ENCODE measurements at places on chromosomes 3 and 15.

- DNase-seq = no peak
Observed at GRCh38 chr3:196207833-196208607, 3.2 kb downstream of the ZDHHC19 start.

- peak; percentile 88 for DNase-seq
Observed at GRCh38 chr3:190533511-190534281, 19.8 kb downstream of the IL1RAP start.

DNA sequence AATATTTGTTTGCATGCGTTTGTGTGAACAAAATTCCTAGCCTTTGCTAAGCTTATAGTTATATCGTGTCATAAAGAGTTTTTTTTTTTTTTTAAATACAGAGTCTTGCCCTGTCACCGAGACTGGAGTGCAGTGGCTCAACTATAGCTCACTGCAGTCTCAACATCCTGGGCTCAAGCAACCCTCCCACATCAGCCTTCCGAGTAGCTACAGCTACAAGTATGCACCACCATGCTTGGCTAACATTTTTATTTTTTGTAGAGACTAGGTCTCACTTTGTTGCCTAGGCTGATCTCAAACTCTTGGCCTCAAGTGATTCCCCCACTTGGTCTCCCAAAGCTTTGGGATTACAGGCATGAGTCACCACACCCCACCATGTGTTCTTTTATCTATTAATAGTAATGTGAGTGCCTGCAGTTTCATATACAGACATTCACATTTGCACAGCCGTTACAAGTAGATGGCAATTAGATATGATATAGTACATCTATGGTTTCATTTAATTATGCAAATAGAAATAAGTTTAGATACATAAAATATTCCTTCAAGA lies 848.6 kb downstream of the PDCD6IP start:
- DNase-seq = no peak

- peak; percentile 30 for DNase-seq
Observed at GRCh38 chr3:195544634-195545033, 1.5 kb upstream of the PPP1R2 start.

- no peak for DNase-seq
Observed at GRCh38 chr3:29332195-29332637, 51.3 kb downstream of the RBMS3 start.

DNA sequence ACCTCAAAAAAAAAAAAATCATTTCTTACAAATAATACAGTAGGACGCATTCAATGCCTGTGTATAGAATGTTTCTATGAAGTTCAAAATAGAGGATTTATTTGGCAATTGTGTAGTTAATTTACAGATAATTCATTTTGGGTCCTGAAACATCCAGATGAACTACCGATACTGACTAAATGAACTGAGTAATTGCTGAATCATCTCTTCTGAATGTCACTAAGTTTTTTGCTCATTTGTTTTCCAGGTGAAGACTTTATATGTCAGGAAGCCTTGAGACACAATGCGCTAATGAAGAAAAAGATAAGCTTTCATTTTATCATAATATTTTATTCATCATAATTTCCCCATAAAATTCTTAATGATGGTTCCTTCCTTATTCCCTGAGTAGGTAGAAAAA lies 39.7 kb downstream of the PCOLCE2 start:
- no peak for DNase-seq

GRCh38 chr3:57852896-57853295 lies 96.8 kb downstream of the SLMAP start:
- DNase-seq = no peak

DNA sequence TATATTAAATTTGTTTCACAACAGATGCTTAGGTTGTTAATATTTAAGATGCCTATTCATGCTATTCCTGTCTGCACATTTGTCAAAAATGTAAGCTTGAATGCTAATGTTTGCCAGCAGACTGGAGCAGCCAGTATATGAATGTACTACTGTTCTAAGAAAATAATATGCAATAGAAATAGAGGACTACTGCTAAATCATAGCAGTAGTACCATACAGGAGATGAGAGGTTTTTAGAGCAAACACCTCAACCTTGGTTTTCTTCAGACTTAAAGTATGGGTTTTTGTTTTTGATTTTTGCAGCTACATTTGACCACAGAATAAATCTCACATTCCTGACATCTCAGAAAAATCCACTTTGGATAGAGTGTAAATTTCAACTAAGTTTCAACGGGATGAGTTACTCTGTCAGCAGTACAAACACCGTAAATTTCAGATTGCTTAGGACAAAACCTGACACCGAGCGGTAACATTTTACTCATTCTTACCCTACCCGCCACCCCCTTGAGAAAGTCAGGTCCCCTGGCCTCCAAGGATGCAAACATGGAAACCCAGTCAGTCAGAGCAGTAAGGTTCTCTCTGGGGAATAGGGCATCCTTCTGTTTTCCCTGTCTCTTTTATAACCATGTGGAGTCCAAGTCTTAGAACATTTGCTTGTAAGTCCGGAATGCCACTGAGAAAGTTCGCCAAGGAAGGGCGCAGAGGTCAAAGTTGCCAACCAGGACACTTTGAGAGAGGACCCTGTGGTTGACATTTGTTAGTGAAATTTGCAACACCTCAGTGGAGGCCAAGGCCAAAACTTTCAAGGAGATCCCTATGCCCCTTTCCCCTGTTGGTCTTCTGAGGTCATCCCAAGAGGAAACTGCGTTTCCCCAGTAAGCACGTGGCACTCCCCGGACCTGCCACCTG lies 17.9 kb upstream of the SATB1 start:
- DNase-seq = no peak

- DNase-seq = no peak
Observed at GRCh38 chr3:6516143-6516542, 344.8 kb upstream of the GRM7 start.

DNA sequence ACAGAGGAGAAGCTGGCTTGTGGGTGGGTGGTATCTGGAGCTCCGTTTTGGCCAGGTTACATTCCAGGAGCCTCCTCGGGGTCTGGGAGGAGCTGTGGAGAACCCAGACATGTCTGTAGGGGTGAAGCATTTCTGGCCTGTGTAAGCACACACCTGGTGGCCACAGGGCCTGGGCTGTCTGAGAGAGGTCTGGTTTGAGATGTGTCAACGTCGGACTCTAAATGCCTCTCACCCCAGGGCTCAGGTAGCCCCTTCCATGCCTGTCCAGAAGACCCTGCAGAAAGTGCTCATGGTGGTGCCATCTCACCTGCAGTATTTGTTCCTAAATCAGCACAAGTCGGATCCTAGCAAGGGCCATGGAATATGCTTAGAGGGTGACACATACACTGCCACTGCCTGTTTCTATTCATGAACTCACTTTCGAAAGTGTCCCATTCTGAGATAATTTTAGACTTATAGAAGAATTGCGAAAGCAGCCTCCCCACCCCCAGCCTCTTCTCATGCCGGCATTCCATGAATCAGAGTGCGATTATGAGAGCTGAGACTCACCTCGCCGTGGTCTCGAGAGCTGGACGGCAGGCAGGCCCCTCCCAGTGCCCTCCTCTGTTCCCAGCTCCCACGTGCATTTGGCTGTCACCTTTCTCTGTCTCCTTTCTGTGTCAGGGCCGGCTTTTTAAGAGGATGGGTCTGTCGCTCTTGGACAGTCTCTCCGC lies 63.7 kb downstream of the KLF15 start:
- DNase-seq = no peak

- DNase-seq = no peak
Observed at GRCh38 chr3:98574132-98574531, 19.3 kb downstream of the CPOX start.

GRCh38 chr15:29596266-29596665 lies 226.0 kb downstream of the TJP1 start:
- no peak for DNase-seq

DNA sequence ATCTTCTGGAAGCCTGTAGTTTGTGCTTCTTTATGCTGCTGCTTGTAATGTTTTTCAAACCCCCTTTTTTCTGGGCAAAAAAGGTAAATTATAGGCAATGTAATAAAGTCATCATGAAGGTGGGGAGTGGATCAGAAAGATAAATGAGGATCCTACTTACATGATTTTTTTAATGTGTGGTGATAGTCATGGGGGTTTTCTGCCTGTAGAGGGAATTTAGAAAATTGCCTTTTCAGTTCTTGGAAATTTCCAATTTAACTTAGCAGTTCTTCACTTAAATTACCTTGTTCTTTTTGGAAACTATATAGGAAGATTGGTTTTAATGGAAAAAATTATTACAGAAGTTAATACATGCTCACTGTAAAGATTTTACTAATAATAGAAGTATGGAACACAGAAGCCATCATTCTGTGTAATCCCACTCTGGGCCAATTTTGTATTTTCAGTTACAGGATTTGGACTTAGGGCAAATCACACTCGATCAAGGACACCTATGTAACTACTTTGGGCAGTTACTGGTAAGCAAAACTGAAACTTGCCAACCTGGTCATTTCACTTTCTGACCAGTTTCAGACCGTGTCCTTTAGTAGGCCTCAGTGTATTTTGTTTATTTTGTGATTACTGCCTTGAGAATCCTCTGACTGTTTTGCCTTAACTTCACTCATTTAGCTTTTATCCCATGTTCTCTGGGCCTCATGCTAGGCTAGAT lies 10.5 kb upstream of the SCAANT1 start:
- no peak for DNase-seq

DNA sequence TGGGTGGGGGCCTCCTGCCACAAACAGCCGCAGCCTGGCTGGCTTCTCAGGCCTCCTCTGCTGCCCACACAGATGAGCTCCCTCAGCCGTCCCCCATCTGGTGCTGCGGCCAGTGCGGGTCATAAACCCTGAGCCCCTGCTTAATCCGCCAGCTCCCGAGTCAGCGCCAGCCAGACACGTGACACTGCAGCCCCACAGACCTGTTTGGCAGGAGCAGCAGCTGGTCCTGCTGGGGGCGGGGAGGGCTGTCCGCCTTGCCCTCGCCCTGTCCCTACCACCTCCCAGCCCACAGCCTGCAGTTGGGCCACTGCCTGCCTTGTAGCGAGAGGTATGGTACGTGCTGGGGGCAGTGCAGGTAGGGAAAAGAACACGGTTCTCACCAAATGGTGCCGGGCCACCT lies 86.2 kb downstream of the IQSEC1 start:
- no peak for DNase-seq

- DNase-seq = no peak
Observed at GRCh38 chr15:100186366-100186765, 155.4 kb downstream of the ADAMTS17 start.

- DNase-seq = no peak
Observed at GRCh38 chr3:102034639-102035451, 185.5 kb downstream of the NFKBIZ start.

DNA sequence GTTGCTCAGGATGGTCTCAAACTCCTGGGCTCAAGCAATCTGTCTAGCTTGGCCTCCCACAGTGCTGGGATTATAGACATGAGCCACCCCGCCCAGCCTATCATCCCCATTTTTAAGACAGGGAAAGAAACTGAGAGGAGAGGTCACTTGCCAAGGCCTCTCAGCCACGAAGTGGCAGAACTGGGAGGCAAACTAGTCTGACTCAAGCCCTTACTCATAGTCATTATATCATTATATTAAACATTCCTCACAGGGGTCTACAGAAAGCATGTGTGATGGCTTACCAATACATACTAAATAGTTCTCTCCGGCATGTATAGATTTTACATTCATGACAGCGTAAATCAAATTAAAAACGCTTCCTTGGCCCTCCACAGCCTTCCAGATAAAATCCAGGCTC lies 62.0 kb upstream of the ZBTB38 start:
- DNase-seq = no peak

DNA sequence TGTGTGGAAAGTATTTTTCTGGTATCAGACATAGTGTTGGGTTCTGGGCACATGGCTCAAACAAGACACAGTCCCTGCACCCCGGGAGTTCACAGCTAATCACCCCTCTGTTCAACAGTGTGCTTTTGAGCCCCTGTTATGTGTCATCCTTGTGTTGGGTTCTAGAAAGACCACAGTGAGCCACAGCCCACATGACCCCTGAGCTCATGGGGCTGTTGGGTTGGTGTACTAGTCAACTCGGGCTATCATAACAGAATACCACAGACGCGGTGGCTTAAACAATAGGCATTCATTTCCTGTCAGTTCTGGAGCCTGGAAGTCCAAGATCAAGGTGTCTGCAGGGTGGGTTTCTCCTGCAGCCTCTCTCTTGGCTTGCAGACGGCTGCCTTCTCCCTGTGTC lies 100.0 kb downstream of the DNAJB8 start:
- DNase-seq = no peak

GRCh38 chr15:67828969-67829646 lies 3.8 kb downstream of the SKOR1 start:
- no peak for DNase-seq

- DNase-seq = no peak
Observed at GRCh38 chr3:164458986-164459385, 619.3 kb downstream of the SI start.

- no peak for DNase-seq
Observed at GRCh38 chr3:64259636-64260035, 34.4 kb upstream of the PRICKLE2 start.

DNA sequence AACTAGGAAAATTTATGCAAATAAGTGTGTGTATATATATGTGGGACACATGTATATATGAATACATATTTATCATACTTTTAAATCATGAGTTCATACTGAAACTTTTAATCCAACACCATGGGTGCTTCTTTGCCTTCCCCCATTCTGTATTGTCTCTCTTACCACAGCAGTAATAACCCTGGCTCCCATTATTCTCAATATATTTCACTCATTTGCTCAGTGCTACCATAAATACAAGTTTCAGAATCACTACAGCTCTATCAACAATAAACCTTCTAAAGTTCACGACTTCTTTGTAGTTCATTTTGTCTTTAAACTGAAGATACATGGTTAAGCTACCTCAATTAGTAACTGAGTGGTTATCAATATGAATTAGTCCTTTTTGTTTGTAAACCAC lies 82.2 kb downstream of the PCCB start:
- DNase-seq = no peak

DNA sequence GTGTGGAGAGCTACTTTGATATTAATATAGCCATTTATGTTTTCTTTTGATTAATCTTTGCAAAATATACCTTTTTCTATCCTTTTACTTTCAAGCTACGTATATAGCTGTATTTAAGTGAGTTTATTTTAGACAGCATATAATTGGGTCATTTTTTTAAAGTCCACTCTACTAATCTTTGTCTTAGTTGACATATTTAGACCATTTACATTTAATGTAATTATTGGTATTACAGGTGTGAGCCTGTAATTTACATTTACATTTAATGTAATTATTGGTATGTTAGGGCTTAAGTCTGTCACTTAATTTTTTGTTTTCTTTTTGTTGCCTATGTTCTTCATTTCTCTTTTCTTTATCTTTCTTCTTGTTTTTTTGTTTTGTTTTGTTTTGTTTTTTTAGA lies 3.8 kb upstream of the CELF6 start:
- no peak for DNase-seq

DNA sequence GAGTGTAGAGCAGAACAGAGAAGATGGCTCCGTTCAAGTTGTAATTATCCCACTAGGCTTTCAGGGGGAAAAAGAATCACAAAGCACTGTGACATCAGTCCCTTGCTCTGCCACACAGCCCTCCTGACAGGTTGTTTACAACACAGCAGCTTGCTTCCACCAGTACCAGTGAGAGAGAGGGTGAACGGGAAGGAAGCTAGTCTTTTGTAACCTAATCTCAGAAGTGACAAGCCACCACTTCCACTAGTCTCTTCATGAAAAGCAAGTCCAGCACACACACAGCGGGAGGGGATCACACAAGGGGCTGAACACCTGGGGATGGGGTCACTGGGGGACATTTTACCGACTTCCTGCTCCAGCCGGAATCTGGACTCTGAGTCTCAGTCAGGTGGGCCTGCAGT lies 86.3 kb downstream of the FAM81A start:
- no peak for DNase-seq

- DNase-seq = no peak
Observed at GRCh38 chr3:24704496-24704895, 209.8 kb upstream of the THRB start.
